ENCODE measurements at places on chromosomes 2 and 18. TPM values are rescaled to one million over a fixed set of nuclear protein-coding genes. Genes with fewer than 3 reads are reported as not detected.

The NT5DC4 gene
- not detected for total RNA-seq

The SESTD1 gene
- 7.1 TPM for total RNA-seq

The UGT1A10 gene
- total RNA-seq, result not detected

The UGT1A4 gene
- total RNA-seq, result not detected

The CHRNA1 gene
- total RNA-seq, result not detected

Data from M059J (cell line).